ENCODE measurements at places on chromosomes 11 and 22.

GRCh38 chr22:50020606-50021005 is 8.0 kb upstream of the IL17REL start:
- no peak for DNase-seq

GRCh38 chr11:116207019-116207418 is 565.8 kb downstream of the BUD13 start:
- no peak for DNase-seq

- DNase-seq: peak; percentile 86
Observed at GRCh38 chr11:126480410-126481302, 125.2 kb downstream of the ST3GAL4 start.

- no peak for DNase-seq
Observed at GRCh38 chr11:37040921-37041320, 442.9 kb upstream of the RAG2 start.

DNA sequence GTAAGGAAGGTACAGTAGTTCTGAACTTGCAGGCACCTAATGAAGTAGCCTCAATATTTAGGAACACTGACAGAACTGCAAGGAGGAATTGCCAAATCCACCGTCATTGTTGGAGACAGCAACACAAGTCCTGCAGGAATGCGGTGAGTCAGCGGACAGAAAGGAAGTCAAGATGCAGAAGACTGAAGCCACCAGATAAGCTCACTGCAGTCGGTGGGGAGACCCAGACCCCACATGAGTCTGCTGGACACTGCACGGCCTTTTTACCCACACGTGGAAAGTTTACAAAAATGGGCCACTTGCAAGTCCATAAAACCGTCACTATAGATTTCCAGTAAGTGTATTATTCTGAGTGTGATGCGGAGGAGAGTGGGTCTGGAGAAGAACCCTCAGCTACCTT is 1471.6 kb downstream of the TBC1D22A start:
- no peak for DNase-seq

DNA sequence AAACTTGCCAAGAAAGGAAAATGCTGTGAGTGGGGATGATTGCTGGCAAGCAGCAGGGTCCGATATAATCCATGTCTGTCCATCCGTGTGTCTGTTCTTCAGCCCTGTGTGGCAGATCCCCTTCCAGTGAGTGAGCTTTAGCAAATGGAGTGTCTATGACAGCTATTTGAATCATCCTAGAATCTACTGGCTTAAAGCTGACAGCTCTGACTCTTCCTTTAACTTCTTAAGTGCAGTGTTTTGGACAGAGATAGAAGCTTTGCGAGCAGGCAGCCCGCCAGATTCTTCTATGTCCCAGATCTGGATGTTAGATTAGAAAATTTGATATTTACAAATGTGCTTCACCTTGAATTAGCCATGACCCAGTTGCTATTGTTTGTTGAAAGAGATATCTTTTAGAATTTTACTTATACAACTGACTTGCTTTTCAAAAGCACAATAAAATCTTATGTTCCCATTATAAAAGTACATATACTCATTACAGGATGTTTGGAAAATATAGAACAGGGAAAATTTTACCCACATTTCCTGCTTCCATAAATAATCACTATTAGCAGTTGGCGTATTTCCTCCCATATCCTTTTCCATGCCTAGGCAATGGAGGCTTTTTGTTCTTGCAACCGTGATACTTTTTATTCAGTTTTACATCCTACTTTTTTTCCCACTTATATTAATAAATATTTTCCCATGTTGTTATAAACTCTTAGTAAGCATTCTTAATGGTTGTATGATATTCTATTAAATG is 124.5 kb downstream of the COMMD9 start:
- DNase-seq: no peak

GRCh38 chr11:27088353-27088752 is 47.7 kb downstream of the BBOX1 start:
- DNase-seq: no peak

All from psoas muscle (tissue), 8 donors.